Stimulated activated CD8-positive, alpha-beta memory T cell treated with anti-CD3 and anti-CD28 coated beads, Interleukin-7, amount 100 ng/mL, for 4 hours (primary cell): ENCODE measurements at places on chromosomes 2 and 18.

- peak; percentile 23 for DNase-seq
Measured at GRCh38 chr2:95023222-95023597, 2.3 kb upstream of the MAL start.

- no peak for DNase-seq
Measured at GRCh38 chr18:8293184-8293583, 316.1 kb upstream of the RAB12 start.

- DNase-seq = no peak
Measured at GRCh38 chr2:9543557-9543956, 12.1 kb downstream of the ADAM17 start.

DNA sequence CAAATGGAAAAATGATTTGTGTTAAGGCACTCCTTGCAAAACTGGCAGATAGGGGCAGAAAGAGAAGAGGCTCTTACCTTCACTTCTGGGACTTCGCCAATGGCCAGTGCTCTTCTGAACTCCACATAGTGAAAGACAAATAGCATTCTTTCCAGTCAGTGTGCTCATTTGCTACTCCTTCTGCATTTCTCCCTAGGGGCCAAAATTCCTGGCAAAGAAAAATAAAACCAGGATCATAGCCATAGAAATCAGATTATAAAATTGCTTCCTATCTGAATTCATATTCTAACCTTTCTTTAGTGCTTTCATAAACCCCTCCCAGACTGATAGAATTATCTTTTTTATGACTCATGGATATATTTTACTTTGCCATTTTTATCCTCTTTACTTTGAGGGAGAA lies 56.9 kb upstream of the PELI1 start:
- no peak for DNase-seq

GRCh38 chr2:19580264-19580663 lies 221.8 kb upstream of the OSR1 start:
- no peak for DNase-seq

GRCh38 chr2:170162271-170162632 lies 15.7 kb upstream of the MYO3B start:
- DNase-seq = no peak

- no peak for DNase-seq
Measured at GRCh38 chr2:18912225-18912888, 323.0 kb upstream of the NT5C1B start.

DNA sequence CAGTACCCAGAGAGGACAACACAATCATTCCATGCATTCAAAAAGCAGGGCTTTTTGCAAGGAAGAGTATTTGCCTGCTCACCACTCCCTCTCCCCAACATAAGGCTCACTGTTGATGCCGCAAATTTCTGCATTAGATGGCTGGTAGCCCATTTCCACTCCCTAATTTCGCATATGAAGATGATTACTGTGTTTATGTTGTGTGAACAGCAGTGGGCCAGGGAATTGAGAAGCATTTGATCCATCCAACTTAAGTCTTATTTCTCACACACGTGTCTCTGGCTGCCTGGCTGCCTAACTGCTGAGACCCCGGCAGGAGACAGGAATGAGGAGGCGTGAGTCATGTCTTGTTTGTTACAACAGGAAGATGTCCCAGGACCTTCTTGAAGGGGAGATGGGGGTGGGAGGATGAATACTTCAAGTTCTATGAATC lies 294.1 kb downstream of the ALK start:
- DNase-seq = no peak

- DNase-seq = no peak
Measured at GRCh38 chr2:152038441-152038958, 60.3 kb downstream of the CACNB4 start.

DNA sequence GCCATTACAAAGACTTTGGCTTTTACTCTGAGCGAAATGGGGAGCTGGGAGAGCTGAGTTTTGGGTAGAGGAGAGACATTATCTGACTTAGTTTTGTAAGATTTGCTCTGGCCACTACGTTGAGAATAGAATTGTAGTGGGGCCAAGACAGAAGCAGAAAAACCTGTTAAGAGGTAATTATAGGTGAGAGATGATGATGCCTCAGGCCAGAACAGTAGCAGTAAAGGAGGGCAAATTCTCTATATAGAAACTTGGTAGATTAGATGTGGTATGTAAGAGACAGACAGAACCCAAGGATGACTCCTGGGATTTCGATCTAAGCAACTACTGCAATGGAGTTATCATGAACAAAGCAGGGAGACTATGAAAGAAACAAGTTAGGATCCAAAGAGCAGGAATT lies 17.4 kb upstream of the CREB1 start:
- no peak for DNase-seq

- DNase-seq = no peak
Measured at GRCh38 chr2:9388199-9388681, 35.1 kb downstream of the ITGB1BP1 start.

DNA sequence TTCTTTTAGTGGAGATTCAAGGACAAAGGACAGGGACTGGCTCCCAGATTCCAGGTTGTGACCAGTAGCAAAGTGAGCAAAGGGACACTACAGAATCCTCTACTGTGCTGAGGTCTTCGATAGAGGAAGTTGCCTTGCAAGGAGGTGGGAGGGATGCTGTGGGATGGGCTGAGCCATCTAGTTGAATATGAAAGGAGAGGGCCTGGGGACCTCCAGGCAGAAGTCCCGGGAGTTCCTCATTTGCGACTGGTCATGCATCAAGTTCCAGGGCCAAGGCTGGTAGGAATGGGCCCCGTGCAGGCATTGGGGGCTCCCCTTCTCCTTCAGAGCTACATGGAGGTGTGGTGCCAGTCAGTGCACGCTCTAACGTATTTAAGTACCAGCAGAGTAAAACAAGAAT lies 12.6 kb upstream of the PROM2 start:
- DNase-seq = no peak

DNA sequence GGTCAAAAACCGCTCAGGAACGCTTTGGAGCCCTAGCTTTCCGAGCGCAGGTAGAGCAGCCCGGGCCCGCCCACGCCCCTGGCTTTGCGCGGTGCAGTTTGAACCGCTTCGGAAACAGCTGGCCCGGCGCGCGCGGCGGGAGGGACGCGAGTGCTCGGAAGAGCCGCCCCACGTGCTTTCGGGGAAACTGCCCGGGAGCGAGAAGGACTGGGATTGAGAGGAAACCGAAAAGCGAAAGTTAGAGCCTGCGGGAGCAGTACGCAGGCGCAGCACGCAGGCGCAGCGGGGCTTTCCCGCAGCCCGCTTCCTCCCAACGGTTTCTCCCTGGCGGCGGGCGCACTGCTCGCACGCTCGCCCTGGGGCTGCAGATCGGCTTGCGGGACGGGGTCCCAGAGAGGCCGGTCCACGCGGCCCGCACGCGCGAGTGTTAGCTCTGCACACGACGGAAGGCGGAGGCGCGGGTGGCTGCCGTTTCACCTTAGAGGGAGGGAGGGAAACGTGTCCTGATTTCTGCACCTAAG lies 6.3 kb upstream of the STAT1 start:
- DNase-seq = peak; percentile 93

DNA sequence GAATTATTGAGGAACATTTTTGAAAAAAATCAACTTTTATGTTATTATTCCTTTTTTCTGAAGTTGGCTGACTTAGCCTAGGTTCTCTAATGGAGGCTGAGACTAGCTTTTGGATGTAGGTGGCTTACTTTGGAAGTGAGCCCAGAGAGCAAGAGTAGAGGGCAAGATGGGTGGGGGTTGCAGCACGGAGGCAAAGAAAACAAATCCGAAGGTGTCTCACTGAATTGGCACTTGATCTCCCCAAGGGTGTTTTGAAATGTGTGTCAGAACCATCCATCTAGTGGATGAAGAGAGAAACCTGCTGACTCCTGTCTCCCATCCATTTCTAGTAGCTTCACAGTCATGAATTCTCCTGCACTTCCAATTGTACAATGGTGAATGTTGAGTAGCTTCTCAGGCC lies 390.7 kb downstream of the TMEM182 start:
- DNase-seq = no peak

GRCh38 chr2:137522620-137523011 lies 441.7 kb upstream of the HNMT start:
- no peak for DNase-seq

DNA sequence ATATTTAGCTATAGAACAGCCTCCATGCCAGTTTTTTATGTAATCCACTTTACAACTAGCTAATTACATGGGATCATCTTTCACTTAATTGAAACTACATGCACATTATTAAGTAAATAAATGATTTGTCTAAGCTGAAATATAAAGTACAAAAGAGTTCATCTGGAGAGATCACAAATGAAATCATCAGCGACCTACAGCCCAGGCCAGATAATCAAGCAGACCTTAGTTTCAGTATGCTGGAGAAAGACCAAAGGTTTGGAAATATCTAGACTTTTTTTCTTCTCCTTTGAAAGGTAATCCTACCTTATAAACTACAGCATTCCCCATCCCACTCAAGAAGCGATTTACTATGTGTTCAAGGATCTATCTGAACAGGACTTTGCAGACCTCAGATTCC lies 26.5 kb downstream of the FIGN start:
- DNase-seq = no peak

- DNase-seq = peak; percentile 55
Measured at GRCh38 chr18:2994603-2995432, 18.1 kb downstream of the LPIN2 start.

- DNase-seq = no peak
Measured at GRCh38 chr2:241798631-241799521, 10.1 kb upstream of the NEU4 start.

GRCh38 chr2:85171916-85172315 lies 38.7 kb downstream of the TCF7L1 start:
- DNase-seq = no peak

GRCh38 chr2:19321946-19322345 lies 36.5 kb downstream of the OSR1 start:
- DNase-seq = no peak
